ENCODE measurements at places on chromosomes 16 and 17.
A peak's percentile ranks its signal among the peaks of the same experiment; 100 is the strongest.

DNA sequence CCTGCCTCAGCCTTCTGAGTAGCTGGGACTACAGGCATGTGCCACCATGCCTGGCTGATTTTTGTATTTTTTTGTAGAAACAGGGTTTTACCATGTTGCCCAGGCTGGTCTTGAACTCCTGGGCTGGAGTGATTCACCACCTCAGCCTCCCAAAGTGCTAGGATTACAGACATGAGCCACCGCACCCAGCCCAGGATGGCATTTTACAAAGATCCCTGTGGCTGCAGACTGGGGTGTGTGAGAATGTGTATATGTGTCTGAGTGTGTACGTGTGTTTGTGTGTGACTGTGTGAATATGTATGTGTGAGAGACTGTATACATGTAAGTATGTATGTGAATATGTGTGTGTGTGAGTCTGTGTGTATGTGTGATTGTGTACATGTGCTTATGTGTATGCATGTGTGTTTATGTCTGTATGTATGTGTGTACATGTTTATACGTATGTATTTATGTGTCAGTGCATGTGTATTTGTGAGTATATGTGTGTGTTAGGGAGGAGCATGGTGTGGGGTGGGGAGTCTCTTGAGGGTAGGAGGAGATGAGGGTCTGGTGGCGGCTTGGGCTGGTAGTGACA is 17.0 kb downstream of the RPTOR start:
- no peak for DNase-seq

DNA sequence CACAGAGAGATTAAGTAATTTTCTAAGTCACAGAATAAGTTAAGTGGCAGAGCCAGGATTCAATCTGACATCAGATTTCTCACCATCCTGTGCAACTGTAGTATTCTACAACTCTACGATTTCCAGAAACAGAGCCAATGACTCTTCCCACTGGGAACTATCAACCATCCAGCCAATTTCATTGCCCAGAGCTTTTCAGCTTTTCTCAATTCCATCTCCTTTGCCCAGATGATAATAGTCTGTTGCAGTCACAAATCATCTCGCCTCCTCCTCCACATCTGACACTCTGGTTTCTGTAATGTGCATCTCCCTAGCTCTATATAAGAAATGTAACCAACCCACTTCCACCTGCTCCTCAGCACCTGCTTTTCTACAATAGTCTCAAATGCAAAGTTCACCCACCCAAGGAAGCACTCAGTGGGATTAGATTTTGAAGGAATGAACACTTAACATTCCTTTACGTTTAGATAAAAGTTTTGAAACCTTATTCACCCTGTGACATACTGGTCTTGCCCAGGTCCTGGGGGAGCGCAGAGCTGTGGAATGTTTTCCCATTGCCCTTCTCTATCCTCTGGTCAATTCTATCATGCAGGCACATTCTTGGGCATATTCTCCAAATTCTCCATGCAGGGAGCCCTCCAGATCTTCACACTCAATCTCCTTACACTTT is 167.8 kb upstream of the ASIC2 start:
- DNase-seq, result no peak

GRCh38 chr17:60091109-60091508 is 12.4 kb upstream of the HEATR6 start:
- no peak for DNase-seq

GRCh38 chr17:72249441-72249840 is 128.6 kb downstream of the SOX9 start:
- DNase-seq, result no peak

DNA sequence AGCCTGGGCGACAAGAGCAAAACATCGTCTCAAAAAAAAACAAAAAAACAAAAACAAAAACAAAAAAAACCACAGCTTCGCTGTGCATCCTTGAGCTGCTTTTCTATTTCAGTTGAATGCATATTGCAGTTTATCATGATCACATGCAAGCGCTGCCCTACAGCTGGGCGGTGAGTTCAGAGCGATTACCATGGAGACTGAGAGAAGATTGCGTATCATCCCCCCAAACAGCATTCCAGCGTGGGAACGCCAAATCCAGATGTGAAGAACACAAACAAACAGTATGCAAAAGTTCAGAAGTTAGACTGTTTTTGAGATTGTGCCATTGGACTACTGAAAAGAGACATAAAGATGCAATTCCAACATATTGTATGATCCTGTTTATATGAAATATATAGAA is 15.1 kb upstream of the SLC52A1 start:
- DNase-seq, result no peak

GRCh38 chr17:72233986-72234385 is 113.2 kb downstream of the SOX9 start:
- DNase-seq, result no peak

GRCh38 chr16:75614066-75614897 is 8.8 kb downstream of the ADAT1 start:
- DNase-seq, result no peak

DNA sequence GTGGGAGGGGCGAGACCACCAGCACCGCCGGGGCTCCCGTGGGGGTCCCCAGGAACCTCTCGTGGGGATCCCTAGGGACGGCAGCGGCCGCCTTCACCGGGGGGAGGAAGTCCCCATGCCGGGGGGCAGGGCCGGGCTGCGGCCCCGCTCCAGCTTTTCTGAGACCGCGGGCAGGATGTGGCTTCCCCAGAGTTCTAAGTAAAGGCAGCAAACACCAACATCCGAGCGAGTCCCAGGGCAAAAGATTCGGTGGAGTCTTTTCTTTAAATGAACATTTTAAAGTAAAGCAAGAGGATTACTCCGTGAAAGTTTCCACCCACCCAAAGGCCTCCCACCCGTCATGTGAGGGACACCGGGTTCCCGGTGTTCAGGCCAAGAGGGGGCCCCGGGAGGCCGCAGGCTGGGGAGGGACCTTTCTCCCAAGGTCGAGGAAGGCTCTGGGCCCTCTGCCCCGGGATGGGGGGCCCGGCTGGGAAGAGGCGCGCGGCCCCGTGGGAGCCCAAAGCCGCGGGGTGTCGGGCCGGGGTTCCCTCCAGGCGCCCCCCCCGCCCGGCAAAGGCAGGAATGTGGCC is 137.2 kb upstream of the RPH3AL start:
- peak; percentile 69 for DNase-seq

DNA sequence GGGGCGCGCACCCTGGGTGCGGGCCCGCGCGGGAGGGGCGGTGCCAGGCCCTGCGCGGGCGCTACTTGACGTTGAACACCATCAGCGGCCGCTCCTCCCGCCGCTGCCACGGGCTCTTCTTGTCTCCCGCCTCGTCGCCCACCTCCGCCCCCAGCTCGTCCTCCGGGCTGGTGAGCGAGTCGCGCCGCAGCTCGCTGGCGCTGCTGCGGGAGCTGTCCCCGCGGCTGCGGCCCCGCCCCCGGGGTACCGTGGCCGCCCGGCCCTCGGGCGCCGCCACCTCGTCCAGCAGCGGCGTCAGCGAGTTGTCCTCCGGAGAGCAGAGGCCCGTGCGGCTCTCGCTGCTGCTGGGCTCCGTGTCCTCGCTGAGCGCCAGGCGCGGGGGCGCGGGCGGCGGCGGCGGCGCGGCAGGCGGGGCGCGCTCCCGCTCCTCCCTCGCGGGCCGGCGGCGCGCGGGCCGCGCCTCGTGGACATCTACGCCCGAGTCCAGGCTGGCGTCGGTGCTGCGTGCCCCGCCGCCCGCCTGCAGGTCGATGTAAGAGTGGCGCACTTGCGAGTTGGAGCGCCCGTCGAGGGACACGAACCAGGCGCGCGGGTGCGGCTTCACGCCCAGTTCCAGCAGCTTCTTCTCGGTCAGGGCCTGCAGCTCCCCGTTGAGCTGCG is 8.7 kb downstream of the GRN start:
- peak; percentile 33 for DNase-seq

DNA sequence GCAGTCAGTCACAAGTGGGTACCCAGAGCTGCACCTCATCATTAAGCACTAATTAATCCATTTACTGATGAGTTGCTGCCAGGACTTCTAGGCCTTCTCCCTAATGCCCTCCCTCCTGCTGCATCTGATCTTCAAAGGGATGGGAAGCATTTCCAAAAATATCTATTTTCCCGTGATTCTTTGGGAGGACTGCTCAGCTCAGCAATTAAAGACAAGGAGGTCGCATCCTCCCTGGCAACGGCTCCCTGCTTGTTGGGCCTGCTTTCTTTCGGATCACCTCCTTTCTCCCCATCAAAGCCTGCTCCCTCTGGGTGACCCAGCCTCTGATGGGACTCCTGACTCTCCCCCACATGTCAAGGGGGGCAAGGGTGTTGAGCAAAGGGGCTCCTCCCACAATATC is 26.0 kb upstream of the SPPL2C start:
- no peak for DNase-seq

DNA sequence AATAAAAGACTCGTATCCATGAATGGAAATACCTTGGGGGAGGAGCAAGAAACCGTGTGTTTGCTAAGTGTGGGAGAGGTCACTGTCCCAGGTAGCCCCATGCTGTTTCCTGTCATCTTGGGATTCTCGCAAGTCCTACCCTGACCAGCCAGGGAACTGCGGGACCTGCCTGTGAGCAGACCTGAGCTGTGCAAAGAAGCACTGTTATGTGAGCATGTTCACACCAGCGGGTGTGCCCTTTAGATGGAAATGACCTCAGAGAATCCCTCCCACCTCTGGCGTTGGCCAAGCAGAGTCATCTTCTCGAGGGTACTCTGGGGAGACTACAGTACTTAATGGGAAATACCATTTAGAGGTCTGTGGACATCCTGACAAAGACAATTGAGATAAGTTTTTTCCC is 127.0 kb upstream of the MON1B start:
- no peak for DNase-seq

GRCh38 chr16:61371881-61372280 is 664.4 kb downstream of the CDH8 start:
- DNase-seq, result no peak

DNA sequence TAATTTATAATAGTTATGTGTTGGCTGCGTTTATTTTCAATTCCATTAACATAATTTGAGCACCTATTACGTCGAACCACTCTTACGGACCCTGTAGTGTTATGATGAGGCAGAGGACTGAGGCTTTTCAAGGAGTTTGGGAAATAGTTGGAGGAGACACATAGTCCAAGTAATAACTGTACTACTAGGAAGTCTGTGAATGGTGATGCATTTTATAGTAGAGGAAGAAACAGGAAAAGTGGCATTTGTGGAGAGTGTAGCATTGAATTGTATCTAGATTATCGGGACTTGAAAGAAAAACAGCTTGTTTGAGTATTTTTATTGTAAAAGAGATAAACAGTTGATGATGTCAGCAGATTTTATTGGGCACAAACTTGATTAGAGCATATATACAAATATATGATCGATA is 1.7 kb downstream of the NFATC3 start:
- no peak for DNase-seq

- DNase-seq, result no peak
Measured at GRCh38 chr17:65062171-65062915, 5.8 kb upstream of the GNA13 start.

GRCh38 chr16:65919986-65920376 is 446.5 kb upstream of the CDH5 start:
- no peak for DNase-seq

DNA sequence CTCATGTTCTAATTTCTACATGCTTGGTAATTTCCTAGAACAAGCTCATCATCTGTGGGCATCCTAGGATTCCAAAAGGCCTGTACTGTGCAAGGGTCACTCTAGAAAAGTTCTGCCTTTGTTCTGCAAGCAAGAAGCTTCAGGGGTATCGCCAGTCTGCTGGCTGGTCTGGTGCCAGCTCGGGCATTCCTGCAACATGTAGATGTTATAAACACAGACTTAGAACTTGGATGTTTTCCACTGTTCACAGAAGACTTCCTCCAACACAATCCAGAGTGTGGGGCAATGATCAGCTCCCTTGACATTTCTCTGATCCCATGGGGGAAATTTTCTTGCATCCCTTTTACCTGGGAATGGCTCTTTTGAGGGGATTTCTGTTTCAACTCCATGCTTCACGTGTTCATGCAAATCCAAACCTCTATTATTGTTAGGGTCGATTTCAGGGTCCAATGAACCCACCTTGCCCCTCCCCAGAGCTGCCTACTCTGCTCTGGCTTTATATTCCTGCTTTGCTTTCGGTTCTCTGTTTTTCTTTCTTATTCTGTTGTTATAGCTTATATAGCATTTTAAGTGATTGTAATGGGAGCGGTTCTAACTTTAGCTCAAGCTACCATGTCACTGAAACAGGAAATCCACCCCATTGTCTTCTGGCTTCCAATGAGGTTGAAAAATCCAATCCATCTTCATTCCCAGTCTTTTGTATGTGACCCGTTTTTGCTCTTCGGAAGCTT is 25.3 kb downstream of the UBE2O start:
- DNase-seq, result no peak

DNA sequence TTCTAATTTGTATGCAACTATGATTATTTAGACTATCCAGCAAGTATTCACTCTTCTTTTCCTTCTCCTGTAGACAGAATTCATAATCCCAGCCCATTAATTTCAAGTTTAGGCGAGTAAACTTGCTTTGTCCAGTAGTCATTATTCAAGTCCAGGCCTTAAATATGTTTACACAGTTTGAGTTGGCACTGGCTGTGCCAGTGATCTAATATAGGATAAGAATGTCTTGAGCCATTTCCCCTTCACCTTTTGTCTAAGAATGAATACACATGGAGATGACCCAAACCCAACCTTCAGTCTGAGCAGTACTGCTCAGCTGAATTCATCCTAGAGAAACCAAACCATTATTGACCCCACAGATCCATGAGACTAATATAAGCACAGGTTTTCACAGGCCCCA is 930.4 kb upstream of the CDH8 start:
- DNase-seq, result no peak

DNA sequence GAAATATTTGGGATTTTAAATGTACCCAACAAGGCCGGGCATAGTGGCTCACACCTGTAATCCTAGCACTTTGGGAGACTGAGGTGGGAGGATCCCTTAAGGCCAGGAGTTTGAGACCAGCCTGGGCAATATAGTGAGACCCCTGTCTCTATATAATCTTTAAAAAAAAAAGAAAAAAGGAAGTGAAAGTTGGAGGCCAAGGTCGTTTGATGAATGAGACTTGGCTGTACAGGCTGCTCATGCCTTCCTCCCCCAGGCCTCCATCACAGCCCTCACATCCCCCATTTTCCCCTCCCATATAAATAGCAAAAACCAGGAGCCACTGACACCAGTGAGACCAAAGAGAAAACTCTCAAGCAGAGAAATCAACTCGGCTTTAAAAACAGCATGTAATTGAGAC is 3.3 kb upstream of the CA7 start:
- DNase-seq, result no peak

DNA sequence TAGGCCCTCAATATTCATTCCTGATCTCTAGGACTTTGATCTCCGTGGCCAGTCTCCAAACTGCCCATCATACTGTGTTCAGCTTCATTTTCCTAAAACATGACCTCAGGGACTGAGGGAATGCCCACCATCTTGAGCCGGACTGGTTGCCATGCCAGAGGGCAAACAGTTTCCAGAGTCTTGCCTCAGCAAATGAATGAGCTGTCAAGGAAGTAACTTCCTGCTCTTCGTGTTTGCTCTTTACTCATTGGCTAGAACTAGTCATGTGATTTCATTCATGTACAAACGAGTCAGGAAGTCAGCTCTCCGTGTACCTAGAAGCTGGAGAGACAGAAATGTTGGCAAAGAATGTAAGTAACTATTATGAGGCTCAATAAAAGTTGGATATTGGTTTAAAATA is 50.2 kb downstream of the ANKFN1 start:
- DNase-seq, result no peak

GRCh38 chr17:360092-360750 is 7.6 kb upstream of the RPH3AL start:
- DNase-seq, result no peak

All from CD4-positive, alpha-beta T cell treated with Interleukin-10 for 1 hour (primary cell).